ENCODE measurements at places on chromosomes 2 and 18.

DNA sequence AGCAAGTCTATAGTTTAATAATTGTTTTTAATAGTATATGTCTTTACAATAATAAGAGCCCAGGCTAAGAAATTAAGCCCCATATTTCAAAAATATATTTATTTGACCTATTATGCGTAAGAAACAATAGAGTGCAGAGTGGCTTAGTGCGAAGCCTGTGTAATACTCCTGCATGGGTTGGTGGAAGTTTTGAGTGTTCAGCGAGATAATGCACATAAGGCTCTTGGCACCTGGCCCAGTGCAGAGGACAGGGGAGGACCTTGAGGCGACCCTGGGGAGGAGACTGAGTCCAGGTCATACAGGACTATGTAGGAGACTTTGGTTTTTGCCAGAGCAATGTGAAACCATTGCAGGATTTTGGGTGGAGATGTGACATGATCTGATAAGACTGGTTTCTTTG, 132.4 kb upstream of the ST6GAL2 start:
- DNase-seq, result no peak

DNA sequence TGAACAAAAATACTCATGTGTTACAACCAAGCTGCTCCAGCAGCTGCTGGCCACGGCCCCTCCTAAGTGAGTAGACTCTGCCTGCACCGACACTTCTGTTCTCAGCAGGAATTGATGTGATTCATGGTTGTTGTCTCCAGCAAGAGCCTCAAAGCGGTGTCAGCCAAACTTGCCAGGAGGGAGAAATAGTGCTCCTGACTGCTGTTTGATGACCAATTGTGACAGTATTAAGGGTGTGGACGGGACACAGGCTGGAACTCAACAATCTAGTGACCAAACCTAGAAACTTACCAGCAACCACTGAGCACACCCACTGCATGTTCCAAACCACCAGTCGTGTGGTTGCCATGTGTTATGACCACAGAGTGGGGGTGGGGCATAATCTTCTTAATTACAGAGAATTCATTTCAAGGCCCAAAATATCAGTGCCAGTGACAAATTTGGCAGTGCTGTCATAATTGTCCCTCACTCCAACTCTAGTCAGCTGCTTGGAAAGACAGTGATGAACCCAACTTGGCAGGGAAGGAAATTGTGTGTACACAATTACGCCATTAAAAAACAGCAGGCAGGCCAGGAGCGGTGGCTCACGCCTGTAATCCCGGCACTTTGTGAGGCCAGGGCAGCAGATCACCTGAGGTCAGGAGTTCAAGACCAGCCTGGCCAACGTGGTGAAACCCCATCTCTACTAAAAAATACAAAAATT, 30.4 kb downstream of the FBLN7 start:
- no peak for DNase-seq

DNA sequence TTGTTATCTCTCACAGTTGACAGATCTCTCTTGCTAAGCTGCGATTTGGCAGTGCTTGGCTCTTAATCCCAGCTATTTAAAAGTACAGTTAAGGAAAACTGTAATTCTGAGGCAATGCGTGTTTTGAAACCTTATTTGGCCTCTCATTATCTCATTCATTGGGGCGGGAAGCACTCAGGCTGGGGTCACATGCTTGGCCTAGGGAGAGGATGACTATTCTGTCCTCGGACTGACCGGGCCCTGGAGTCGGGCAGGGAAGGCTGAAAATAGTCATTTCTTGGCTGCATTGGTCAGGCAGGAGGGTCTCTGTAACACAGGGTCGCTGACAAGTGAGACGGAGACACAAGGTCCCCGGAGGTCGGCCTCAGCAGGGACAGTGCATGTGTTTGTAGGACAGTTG, 20.2 kb upstream of the EMILIN2 start:
- DNase-seq, result no peak

DNA sequence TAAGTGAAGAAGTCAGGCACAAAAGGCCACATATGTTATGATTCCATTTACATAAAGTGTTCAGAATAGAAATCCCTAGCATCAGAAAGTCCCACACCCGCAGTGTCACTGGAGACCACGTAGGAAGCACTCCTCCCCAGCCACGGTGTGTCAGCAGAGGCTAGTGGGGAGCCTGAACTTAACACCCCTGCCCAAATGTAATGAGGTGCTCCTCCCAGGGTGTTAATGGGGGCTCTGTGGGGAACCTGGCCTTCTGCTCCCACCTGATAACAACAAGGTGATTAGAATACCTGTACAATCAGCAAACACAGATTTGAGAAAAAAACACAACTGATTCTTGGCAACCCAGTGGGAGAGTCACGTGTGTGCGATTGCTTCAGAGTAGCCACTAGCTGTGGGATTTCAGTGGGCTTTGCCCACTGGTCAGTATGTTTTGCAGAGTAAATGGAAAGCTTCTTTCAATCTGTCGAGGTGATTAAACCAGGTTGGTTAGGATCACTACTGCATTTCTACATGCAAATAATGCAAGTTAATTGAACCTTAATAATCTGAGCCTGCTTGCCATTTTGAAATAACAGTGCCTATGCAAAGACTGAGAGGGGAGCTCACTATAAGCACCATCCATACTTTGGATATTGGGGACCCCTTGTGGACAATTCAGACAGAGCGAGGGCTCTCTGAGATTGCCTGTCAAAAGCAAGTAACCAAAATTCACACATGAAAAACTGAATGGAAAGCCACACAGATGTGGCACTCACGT, 20.6 kb upstream of the ATRAID start:
- DNase-seq, result peak; percentile 41

- no peak for DNase-seq
Measured at GRCh38 chr2:176959614-176960013, 253.0 kb upstream of the HNRNPA3 start.

- no peak for DNase-seq
Measured at GRCh38 chr2:114543236-114543766, 100.9 kb downstream of the DPP10 start.

GRCh38 chr18:45374878-45375630, 240.2 kb upstream of the SLC14A2 start:
- DNase-seq, result no peak

DNA sequence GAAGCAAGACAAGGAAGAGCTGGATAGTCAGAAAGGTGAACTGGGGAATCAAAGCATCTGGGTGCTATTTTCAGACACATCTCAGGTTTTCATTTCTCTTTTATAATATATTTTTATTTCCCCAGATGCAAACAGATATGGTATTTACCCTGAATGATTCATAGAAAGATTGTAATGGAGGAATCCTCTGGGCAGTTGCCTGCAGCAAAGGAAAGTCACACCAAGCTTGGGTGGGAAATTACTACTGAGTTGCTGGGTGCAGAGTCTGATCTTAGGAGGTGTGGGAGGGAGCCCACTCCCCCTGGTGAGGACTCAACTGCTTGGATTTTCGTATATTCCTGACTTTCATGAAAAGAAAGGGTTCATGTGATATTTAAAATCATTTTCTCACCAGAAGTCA, 2.1 kb downstream of the EFR3B start:
- no peak for DNase-seq

DNA sequence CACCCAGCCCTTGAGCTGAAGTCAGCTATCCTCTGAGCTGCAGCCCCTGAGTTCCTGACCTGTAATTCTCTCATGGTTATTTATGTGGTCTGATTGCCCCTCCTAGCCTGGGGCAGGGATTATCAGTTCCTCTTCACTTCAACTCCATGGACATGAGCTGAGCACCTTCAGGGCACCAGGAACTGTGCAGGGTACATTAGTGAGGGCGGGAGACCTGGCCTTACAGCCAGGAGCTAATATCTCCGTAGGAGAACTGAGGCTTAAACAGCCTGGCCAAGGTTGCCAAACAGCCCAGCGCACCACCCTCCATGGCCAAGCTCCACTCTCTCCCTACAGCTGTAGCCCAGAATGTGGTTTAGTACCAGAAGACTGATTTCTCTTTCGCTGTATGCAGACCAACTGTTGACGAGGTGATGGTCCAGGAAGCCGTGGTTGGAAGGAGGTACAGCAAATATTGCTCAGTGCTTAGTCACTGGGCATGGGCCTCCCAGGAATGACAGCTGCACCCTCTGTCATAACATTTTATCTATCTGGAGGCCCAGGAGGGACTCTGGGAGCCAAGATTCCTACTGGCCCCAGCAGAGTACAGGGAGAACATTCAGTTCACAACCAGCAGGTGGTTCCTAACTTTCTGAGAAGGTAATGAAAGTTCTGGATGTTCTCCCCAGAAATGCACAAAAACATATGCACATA, 228.7 kb upstream of the SIX2 start:
- DNase-seq, result peak; percentile 72

GRCh38 chr2:132884705-132885104, 214.7 kb upstream of the LYPD1 start:
- no peak for DNase-seq

- no peak for DNase-seq
Measured at GRCh38 chr18:63016270-63016669, 300.9 kb downstream of the PHLPP1 start.

- DNase-seq, result no peak
Measured at GRCh38 chr2:121400201-121400600, 115.2 kb upstream of the TFCP2L1 start.

GRCh38 chr18:78543201-78543725, 436.4 kb upstream of the SALL3 start:
- no peak for DNase-seq

DNA sequence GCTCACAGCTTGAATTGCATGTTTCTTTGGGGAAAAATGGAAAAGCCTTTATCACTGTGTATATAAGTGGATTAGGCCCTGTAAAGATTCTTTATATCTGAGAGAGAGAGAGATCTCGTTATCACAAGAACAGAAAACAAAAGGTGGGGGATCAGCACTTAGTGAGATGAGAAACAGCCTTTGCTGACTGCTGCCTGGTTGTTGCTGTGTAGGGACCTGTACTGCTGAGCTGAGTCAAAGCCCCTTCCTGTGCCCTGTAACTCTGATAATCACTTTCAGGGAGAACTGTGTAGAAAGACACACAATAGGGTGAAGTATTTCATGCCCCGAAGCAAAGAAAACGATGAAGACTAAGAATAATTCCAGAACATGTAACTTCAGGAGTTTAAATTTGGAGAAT, 30.6 kb upstream of the FAM237A start:
- no peak for DNase-seq

GRCh38 chr2:105315314-105315713, 14.2 kb downstream of the TGFBRAP1 start:
- DNase-seq, result no peak

GRCh38 chr2:156046900-156047299, 285.6 kb downstream of the NR4A2 start:
- DNase-seq, result no peak

DNA sequence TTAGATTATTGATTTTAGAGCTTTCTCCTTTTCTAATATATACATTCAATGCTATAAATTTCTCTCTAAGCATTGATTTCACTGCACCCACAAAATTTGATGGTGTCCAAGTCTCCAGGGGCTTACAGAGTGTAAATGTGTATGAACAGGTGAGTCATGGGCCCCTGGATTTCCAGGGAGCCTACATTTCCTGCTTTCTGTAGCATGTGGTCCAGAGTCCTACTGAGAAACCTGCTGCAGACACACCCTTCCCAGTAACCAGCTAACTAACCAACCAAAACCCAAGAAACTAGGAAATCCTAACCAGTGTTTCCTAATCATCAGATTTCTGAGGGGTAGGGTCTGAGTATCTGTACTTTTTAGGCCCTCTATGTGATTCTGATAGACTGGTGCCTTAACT, 39.5 kb upstream of the TANC1 start:
- DNase-seq, result no peak

DNA sequence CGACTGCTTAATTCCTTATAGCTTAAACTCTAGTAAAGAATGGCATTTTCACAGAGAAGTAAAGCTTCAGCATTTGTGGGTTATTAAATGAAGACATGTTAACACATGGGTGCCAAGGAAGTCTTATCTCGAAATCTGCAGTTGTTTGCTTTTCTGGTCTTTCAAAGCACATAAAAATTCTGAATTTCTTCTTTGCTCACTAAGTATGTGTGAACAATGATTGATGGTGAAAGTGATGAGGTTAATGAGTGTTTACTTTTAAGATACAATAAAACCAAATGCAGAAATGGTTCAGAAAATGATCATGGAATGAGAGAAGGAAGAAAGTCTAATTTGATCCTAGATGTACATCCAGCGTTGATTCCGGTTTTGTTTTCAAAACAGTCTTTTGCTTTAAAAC, 234.6 kb upstream of the RAB12 start:
- DNase-seq, result no peak

GRCh38 chr2:64859312-64860212, 129.6 kb upstream of the SLC1A4 start:
- peak; percentile 70 for DNase-seq

GRCh38 chr2:12727065-12727464, 10.3 kb downstream of the TRIB2 start:
- DNase-seq, result no peak

DNA sequence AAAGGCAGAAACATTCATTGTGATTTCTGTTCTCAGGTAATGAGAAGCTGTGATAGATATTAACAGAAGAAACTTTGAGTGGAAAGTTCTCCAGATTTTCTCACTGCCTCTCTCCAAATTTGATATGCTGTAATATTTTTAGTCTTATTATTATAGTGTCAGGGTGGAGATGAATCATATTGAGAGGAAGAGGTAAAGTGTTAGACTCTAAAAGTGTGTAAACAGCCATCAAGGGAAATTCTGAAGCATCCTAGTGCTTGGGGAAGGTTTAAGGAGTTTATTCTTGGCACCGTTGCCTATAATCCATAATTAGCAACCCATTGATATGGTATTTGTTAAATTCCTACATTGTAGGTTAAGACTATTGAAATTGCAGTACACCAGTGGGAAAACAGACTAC, 104.7 kb upstream of the NABP1 start:
- no peak for DNase-seq

GRCh38 chr2:60811491-60812375, 55.7 kb downstream of the PAPOLG start:
- DNase-seq, result no peak

GRCh38 chr2:126029316-126029715, 626.6 kb upstream of the GYPC start:
- no peak for DNase-seq

DNA sequence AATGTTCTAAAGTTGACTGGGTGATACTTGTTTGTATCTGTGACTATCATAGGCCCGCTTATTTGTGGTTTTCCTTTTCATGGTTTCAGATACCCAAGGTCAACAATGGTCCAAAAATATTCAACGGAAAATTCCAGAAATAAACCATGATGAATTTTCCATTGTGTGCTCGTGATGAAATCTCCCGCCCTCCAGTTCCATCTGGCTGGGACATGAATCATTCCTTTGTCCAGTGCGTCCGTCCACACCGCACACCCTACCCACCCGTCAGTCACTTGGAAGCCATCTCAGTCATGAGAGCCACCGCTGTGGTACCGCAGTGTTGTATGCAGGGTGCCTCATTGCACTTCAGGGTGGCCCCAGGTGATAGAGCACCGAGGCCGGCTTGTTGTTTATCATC, 268.2 kb upstream of the PXDN start:
- DNase-seq, result no peak

- no peak for DNase-seq
Measured at GRCh38 chr18:48889115-48889941, 61.4 kb downstream of the SMAD7 start.

Data from SHP77 treated with DMSO at 0.1 percent for 48 hours (cell line).